Skeletal muscle cell (primary cell): ENCODE measurements at places on chromosomes 13 and 19.

DNA sequence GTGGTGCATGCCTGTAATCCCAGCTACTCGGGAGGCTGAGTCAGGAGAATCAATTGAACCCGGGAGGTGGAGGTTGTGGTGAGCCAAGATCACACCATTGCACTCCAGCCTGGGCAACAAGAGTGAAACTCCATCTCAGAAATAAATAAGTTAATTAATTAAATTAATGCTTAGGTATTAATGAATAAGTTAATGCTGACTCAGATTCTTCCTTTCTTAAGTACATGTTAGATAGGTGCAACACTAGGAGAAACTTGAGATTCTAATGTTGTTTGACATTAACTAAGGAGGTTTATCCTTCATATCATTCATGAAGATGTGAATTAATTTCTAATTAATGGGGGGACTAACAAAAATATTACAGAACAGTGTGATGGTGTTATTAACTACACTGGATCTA lies 812.6 kb upstream of the SPRY2 start:
- DNase-seq, result no peak

DNA sequence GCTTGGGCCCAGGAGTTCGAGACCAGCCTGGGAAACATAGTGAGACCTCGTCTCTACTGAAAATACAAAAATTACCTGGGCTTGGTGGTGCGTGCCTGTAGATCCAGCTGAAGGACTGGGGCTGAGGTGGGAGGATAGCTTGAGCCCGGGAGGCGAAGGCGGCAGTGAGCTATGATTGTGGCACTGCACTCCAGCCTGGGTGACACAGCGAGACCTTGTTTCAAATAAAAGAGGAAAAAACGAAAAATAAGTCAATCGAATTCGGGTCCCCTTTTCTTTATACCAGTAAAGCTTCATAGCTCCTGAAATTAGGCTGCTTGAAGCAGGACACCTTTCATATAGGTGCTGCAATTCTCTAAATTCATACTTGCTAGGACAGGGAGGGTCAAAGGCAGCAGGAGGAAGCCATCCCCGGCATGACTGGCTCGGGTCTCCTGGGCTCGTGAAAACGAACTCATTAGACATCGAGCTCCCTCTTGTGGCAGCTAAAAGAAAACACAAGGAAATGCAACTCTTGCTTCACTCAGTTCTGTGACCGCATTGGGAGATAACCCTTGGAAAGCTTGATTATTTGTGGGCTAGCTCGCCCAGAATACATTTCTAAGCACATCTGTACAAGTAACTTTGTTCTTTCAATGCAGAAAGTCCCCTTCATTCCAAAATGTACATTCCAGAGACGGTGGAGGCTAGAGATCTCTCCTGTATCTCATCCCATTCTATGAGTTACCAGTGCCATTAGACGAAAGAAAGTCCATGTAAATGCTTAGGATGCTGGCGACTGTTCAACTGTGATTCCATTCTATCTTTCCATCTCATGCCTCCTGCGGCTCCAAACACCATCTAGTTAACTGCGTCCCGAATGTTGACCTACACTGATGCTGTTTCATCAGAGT lies 16.8 kb downstream of the FPR2 start:
- peak; percentile 62 for DNase-seq

DNA sequence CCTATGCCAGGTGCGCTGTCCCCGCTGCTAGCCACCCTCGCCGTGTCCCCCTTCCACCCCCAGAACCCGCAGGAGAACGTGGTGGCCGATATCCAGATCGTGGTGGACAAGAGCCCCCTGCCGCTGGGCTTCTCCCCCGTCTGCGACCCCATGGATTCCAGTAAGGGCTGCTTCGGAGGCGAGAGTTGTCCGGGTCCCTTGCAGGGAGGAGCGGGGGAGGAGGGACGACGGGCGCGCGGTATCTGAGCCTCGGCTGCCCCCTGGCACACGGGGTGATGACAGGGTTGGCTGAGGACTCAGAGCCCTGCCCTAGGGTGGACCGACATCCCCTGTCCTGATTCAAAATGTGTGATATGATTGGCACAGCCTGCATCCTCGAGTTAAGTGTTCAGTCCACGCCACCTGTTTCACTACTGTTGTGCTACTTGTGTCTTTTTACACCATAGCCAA lies 653 bp downstream of the MVB12A start:
- no peak for DNase-seq

- no peak for DNase-seq
These were observed 14.7 kb downstream of the CDX2 start for GRCh38 chr13:27954406-27954851.
